ENCODE measurements at places on chromosomes 4 and X.

- DNase-seq: no peak
These were observed 64.1 kb upstream of the TENM3 start for GRCh38 chr4:182179105-182179504.

DNA sequence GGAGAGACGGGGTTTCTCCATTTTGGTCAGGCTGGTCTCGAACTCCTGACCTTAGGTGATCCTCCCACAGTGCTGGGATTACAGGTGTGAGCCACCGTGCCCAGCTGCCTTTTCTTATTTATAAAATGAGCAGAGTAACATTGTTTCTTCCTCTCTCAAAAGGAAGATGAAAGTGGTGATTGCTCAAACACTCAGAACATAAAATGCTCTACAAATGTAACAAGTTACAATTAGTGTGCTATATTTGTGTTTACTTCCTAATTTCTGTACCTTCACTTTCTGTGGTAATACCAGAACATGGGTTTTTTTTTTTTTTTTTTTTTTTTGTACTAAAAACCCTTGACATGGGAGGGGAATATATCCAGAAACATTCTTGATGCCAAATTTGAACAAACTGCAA is 197.9 kb downstream of the MGST2 start:
- no peak for DNase-seq

- DNase-seq: no peak
These were observed 31.1 kb downstream of the FGFRL1 start for GRCh38 chr4:1042352-1043055.

DNA sequence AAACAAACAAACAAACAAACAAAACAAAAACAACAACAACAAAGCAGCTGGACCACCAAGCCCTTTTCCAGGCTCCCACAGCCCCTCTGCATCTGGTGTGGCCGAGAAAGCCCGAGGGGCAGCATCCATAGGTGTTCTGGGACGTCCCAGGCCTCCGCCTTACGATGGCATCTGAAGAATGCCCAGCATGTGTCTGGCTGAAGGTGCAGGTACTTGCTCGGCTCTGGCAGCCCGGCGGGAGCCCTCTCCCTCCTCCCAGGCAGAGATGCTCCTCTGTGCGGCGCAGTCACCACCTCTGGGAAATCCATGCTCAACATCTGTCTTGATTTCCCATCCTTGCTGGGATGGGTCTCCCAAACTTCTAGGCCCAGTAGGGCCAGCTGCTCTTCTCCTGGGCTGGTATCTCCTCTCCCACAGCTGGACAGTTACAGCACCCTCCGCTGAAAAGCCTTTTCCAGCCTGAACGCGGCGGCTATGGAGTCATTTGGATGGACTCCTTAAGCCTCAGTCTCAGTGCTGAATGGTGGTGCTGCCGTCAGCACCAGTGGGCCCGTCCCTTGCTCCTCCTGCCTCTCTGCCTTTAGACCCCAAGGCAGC is 4.3 kb downstream of the PSAPL1 start:
- DNase-seq: no peak

GRCh38 chr4:109752525-109752924 is 22.7 kb upstream of the PLA2G12A start:
- DNase-seq: no peak

GRCh38 chrX:11103751-11104150 is 7.4 kb upstream of the HCCS start:
- no peak for DNase-seq

DNA sequence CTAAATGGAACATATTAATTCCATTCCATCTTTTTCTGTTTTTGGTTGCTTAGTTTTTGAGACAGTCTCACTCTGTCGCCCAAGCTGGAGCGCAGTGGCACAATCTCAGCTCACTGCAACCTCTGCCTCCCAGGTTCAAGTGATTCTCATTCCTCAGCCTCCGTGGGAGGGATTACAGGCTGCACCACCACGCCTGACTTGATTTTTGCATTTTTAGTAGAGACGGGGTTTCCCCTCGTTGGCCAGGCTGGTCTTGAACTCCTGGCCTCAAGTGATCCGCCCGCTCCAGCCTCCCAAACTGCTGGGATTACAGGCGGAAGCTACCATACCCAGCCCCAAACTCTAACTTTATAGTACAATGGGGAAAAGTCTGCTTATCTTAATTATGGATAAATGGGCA is 11.2 kb downstream of the HNRNPD start:
- DNase-seq: no peak

DNA sequence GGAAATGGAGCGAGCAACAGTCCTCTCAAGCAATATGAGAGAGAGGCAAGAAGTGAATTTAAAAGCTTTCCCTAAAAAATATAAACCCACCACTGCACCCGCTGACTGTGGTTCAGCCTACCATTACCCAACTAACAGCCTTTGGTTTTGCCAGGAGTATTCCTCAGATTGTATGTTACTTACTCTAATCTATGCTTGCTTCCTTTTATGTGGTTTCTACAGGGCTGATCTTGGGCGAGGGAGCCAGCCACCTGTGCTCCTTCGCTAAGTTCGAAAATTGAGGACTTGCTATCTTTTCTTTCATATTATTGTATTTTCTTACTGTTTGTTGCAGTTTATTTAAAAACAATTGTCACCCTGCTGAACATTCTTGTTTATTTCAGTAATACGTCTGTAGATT is 101.1 kb downstream of the DDX53 start:
- no peak for DNase-seq

GRCh38 chr4:10083331-10083771 is 33.2 kb downstream of the WDR1 start:
- no peak for DNase-seq

GRCh38 chr4:105679186-105679585 is 29.3 kb downstream of the INTS12 start:
- DNase-seq: no peak

GRCh38 chr4:88420844-88421243 is 36.1 kb upstream of the HERC5 start:
- DNase-seq: no peak

GRCh38 chr4:115711575-115711974 is 598.2 kb upstream of the NDST4 start:
- no peak for DNase-seq

DNA sequence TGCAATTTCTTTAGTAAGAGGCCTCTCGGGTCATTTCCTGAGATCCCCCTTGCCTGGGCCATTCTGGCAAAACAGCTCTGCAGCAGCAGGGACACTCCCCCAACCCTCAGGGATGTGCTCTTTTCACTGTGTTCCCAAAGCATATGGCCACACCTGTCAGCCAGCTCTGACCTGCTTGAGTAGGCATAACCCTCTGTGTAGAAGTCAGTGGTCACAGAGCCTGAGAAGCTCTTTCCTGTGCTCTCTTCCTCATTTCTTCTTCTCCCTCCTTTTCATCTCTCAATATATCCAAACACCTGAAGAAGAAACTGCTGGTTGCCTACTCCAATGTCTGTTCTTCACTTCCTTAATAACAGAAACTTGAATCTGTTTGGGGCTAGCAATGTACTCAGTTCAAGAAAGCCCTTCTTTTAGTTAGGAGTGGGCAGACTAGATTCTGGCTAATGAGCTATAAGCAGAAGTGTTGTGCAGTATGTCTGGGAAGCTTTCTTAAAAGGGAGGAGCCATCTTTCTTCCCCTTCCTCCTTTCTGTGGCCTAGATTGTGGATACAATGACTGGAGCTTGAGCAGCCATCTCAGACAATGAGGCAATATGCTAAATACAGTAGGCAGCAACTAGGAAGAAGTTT is 73.3 kb downstream of the PRPS1 start:
- DNase-seq: no peak

Measured in NCI-H187 treated with DMSO at 0.1 percent for 48 hours (cell line).